Type B pancreatic cell (in vitro differentiated cells): ENCODE measurements at places on chromosomes 7 and 10. TPM values are rescaled to one million over a fixed set of nuclear protein-coding genes. Genes with fewer than 3 reads are reported as not detected.

DGKB gene
- total RNA-seq: 2.6 and 3.4 TPM in 2 replicates

THAP5 gene
- total RNA-seq: 19.0 and 24.0 TPM in 2 replicates

DNA sequence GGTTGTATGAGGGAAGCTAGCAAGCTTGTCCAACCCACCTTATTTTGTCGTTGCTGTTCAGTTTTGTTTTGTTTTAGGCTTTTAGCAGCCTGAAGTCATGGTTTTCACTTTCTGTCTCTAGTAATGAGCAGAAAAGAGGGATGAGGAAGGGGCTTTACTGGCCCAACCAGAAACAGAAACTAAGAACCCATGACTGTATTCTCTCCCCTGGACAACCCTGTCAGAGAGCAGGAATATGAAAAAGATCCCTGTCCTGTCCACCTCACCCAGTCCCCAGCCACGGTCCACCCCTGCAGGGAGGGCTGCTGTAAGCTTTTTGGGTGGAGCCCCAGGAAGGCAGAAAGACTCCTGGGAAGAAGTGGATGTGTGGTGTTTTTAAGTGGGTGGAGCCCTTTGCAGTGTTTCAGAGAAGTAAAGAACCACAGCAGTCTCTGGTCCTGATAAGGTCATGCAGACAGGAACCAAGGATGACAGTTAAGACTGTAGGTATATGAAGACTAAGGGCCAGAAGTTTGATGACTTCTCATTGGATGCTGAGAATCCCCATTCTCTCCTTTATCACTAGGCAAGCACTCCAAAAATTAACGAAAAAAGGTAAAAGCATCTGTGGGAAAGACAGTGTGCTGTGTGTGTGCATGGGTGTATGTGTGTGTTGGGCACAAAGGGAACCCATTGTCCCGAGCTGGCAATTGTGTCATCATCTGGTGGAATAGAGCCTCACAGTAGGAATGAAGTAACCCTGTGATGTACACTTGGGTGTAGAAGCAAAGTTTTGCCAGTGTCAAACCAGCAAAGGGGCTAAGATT is 13.8 kb downstream of the MRPL32 start:
- DNase-seq: no peak

DNA sequence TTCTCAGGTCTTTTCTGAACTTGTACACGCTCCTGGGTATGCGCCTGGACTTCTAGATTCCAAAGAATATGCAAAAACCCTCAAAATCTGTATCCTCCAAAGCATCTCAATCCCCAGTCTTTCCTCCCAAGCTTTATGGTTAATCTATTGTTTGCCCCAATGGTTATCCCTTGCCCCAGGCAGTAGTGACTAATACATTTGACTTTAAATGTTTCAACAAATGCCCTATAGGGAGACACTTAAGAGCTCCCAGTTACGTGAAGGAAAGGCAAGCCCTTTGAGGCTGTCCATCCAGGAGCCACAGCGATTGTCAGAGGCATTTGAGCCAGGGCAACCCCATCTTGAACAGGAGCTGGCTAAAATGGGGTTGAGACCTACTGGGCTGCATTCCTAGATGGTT is 12.7 kb upstream of the FOXL3 start:
- DNase-seq: no peak

DNA sequence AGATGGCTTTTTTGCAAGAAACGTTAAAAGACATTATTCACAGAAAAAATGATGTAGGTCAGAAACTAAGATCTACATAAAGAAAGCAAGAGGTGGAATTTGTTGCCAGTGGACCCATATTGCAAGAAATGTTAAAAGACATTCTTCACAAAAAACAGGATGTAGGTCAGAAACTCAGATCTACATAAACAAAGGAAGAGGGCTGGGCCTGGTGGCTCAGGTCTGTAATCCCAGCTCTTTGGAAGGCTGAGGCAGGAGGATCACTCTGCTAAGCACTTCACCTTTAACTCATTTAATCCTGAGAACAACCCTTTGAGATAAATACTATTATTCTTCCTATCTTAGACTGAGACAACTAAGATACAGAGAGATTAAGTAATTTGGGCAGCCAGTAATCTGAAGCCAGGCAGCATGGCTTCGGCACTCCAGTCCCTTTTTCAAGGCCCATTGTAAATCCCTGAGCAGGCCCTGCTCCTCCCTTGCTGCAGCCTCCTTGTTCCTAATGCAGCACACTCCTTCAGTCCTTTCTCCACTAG is 11.6 kb downstream of the ZFAND4 start:
- DNase-seq: no peak
